ENCODE measurements at places on chromosomes 7 and 10.
A peak's percentile ranks its signal among the peaks of the same experiment; 100 is the strongest.

GRCh38 chr7:102973096-102973802 lies 60.4 kb downstream of the LRRC17 start:
- no peak for DNase-seq

DNA sequence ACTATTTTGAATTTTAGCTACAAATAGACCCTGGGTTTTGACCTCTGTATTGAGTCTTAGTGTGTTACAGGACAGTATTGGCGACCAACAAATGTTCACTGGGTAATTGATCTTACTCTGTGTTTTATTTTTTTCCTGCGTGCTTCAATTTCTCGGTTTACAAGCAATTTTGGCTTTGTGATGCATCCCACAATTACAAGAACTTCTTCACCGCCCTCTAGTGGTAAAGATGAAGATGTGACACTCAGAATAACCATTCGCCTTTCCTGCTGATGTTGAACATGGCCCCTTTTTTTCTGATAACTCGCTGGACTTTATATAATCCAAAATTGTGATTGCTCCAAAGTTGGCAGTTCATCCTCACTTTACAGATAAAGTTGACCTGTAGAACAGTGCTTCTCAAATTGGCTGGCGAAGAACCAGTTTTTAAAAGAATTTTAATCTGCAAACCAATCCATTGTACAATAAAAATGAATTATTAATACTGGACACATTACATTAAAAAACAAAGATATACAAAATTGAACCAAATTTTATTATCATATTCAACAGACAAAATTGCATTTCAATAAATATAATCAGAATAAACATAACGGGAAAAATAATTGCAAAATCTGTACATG lies 20.2 kb upstream of the SMC3 start:
- peak; percentile 41 for DNase-seq

GRCh38 chr7:50475340-50475739 lies 25.2 kb upstream of the FIGNL1 start:
- no peak for DNase-seq

DNA sequence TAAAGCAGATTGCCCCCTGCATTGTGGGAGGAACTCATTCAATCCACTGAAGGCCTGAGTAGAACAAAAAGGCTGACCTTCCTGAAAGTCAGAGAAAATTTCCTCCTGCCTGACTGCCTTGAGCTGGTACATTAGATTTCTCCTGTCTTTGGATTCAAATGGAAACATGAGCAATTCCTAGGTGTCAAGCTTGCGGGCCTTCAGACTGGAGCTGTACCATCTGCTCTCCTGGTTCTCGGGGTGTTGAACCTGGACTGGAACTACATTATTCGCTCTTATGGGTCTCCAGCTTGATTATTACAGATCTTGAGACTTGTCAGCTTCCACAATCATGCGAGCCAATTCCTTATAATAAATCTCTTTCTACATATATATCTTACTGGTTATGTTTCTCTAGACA lies 173.6 kb upstream of the STEAP4 start:
- DNase-seq: no peak

DNA sequence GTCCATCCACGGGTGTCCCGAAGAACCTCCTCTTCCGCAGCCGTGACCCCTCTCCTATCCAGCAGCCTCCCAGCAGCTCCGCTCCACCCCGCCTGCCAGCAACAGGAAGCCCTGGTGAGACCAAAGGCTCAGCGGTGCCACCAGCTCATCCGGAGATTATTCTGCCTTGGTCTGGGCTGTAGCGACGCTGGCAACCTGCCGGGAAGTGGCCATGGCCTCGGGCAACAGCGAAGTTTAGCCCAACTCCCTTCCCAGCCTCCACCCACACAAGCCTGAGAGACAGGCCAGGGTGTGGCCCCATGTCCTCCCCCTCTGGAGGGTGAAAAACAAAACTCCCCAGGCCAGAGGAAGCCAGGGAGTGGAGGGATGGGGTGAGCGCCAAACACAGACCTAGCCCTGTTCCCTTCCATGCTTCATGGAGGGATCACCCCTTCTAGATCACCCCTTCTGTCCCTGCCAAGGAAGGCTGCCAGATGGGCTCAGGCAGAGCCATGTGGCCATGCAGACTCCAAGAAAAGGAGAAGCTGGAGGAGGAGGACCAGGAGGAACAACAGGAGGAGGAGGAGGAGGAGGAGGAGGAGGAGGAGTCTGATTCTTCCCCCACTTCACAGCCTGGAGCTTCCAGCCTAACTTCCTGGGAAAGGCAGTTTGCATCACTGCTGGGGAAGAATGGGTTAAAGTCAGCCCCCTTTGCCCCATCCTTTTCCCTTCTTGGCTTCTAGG lies 918 bp downstream of the CALHM2 start:
- no peak for DNase-seq

DNA sequence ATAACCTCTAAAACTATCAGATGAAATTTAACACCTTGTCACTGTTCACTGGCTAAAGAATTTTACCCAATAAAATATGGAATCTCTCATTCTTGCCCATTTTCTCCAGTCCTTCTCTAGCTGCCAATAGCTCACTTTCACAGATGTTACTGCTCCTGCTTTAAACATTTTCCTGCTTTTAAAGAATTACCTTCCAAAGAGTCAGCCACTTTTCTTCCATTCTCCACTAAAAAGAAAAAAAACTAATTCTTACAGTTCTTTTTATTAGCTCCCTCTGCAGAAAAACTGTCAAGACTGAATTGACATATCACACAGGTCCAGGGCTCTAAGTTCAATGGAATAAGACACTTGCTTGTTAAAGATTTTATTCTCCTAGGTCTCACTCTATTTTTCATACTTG lies 114.8 kb downstream of the SFMBT2 start:
- DNase-seq: no peak

- DNase-seq: no peak
Measured at GRCh38 chr7:28130277-28130676, 50.3 kb downstream of the JAZF1 start.

GRCh38 chr7:5694221-5694754 lies 87.2 kb downstream of the RNF216 start:
- no peak for DNase-seq

GRCh38 chr10:7998831-7999230 lies 55.7 kb upstream of the GATA3 start:
- no peak for DNase-seq

- no peak for DNase-seq
Measured at GRCh38 chr10:113427236-113427735, 125.6 kb upstream of the HABP2 start.

GRCh38 chr10:88361494-88361893 lies 221.6 kb downstream of the RNLS start:
- DNase-seq: no peak

- no peak for DNase-seq
Measured at GRCh38 chr7:155731380-155731779, 80.9 kb downstream of the SHH start.

- no peak for DNase-seq
Measured at GRCh38 chr10:53123311-53123710, 350.7 kb upstream of the MBL2 start.

DNA sequence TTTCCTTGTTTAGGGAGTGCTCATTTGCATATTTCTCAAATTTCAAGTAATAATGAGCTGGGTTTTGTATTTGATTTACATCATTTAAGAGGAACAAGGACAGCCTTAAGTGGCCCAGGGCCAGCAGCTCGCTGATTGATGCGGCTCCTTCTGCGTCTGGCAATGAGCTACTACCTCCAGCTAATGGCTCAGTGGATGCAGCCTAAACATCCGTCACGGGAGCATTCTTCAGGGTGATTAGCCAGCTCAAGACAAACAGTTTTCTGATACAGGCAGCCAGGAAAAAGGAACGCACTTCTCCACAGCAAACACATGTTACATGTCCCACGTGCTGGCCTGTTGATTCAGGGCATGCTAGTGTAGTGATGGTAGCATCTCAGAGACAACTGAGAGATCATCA lies 169.3 kb upstream of the TCERG1L start:
- no peak for DNase-seq

DNA sequence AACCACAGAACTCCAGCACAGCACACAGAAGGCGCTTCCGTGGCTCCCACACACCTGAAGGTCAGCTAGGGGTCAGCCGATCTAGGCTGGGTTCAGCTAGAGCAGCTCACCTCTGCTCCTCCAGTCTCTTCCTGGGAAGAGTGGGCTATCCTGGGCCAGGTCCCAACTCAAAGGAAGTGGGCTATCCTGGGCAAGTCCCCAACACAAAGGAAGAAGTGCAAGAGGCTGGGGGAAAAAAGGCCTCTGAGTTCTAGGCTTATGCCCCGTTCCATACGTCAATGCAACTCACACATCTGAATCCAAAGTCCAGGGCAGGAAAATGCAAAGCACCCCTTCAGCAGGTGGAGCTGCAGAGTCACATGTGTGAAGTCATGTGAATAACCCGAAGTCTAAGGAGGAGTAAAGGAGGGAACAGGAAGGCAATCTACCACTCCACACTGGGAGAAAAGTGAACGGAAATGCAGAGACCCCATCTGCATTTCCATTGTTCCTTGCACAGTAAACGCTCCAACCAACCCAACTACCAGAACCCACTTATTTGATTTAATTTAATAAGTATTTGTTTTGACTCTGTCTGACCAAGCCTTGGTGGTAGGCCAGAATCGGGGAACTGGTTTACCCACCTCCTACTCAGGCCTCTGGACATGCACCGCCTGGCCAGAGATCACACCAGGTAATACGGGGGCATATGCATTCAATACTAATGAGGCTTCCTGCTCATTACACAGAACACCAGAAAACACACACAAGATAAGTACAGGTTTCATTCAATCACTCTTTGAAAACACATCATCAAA lies 95.5 kb upstream of the RNF32 start:
- DNase-seq: no peak

- no peak for DNase-seq
Measured at GRCh38 chr10:128657548-128657947, 531.3 kb upstream of the MKI67 start.
